AML-193 (cell line): ENCODE measurements at places on chromosomes 4 and X.

DNA sequence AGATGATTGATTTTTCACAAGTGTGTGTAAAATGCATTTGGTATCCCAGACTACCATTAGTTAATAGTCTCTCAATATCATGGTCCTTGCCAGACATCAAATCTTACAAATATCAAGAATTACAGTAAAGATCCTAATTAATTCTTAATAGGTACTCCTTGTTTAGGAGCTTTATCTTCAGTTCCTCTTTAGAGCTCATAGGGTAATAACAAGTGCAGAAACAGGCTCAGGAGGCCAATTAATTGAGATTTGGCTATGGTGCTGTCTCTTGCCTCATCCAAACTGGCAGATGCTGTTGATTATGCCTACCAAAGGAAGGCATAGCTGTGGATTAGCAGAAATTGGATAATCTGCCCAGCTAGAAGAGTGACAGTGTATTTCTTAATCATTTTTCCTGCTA is 6.9 kb downstream of the MTMR1 start:
- DNase-seq, result no peak

- no peak for DNase-seq
Measured at GRCh38 chr4:144968606-144969005, 129.4 kb downstream of the ANAPC10 start.

DNA sequence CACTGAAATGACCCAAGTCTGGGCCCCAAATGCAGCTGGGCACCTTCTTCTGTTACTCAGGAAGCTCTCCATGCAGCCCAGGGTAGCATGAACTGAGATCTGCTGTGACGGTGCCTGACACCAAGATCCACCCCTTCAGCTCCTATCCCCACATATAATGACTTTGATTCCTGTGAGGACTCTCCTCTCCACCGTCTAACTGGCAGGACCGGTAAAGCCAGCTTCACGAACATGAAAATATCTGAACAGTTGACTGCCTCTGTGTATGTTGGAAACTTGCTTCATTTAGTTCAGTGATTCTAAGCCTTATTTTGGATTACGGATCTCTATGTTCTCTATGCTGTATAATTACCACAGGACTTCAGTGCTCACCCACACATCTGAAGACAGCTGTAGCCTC is 115.5 kb upstream of the TMEM150C start:
- DNase-seq, result no peak

GRCh38 chrX:149699761-149700160 is 12.1 kb upstream of the MAGEA11 start:
- DNase-seq, result no peak

GRCh38 chrX:41518127-41518840 is 71.1 kb downstream of the NYX start:
- DNase-seq, result no peak

- DNase-seq, result no peak
Measured at GRCh38 chr4:165972747-165973146, 99.7 kb downstream of the TLL1 start.

GRCh38 chr4:2322227-2322626 is 60.3 kb upstream of the MXD4 start:
- DNase-seq, result no peak

- DNase-seq, result no peak
Measured at GRCh38 chr4:32488690-32489089, 1768.5 kb downstream of the PCDH7 start.

DNA sequence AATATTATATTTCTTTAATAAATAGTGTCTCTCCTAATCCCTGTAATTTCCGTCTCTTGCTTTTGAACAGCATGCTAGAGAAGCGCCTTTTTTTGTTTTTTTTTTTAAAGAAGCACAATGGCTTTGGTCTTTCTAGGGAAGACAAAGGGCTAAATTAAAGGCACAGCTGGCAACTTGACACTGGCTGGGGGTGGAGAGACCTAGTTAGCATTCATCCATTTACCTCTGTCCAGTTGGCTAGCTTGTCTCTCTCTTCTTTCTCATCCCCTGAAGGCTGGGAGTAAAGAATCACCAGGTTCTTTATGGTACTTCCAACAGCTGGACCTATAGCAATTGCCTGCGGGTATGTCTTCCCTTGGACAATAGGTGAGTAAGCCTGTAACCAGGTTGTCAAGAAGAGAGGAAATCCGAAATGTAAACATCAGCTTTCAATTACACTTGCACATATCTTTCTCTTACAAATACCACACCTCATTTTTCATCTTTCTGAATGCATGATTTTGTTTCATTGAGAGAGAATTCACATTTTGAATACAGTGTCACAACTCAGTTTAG is 178.4 kb upstream of the GPR101 start:
- DNase-seq, result no peak

GRCh38 chrX:46627711-46628419 is 54.3 kb downstream of the CHST7 start:
- DNase-seq, result no peak

- DNase-seq, result no peak
Measured at GRCh38 chr4:182261651-182262223, 18.5 kb downstream of the TENM3 start.

- peak; percentile 4 for DNase-seq
Measured at GRCh38 chrX:14697451-14697850, 168.1 kb downstream of the GLRA2 start.

- no peak for DNase-seq
Measured at GRCh38 chrX:50910685-50911176, at the start of gene BMP15. Gene BMP15 (plus strand): TSS chrX:50910735. CDS start chrX:50910784, 49 bp downstream.

DNA sequence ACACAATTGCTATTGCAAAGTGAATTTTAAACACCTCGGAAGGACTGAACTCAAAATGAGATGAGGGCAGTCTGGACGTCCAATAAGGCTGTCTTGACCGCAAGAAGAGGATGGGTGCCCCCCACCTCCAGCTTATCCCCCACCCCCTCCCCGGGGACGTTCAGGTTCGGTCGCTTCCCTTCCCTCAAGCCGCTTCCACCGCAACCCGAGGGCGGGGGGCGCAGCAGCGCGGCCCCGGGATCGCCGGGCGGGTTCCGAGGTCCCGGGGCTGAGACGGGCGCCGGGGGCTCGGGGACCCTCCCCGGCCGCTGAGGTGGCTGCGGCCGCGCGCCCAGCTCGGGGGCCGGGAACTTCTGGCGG is 480 bp downstream of the USP46 start:
- DNase-seq, result no peak

GRCh38 chrX:151701071-151701470 is 5.8 kb downstream of the PRRG3 start:
- DNase-seq, result no peak

- DNase-seq, result no peak
Measured at GRCh38 chr4:171718069-171718468, 95.1 kb upstream of the GALNTL6 start.

GRCh38 chrX:134020910-134021309 is 35.5 kb upstream of the GPC3 start:
- no peak for DNase-seq

DNA sequence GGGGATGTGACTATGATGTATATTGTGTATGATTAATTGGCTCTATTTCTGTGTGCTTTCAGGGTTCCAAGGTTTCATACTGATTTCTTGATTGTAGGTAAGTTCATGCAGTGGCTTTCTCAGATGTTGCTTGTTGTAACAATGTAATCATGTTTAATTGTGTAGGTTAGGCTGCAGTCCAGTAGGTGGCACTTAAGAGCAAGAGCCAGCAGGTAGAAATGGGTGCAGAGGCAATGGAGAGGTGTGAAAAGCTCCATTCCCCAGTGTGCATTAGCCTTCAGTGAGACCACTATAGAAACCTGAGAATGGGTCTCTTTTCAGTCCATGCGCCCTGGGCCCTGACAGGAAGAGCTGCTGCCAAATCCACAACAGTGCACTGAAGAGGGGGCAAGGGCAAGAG is 28.2 kb downstream of the DCAF12L2 start:
- DNase-seq, result peak; percentile 0

GRCh38 chr4:140363051-140363450 is 10.4 kb upstream of the SCOC start:
- DNase-seq, result no peak

- no peak for DNase-seq
Measured at GRCh38 chr4:44186850-44187246, 261.8 kb downstream of the KCTD8 start.

DNA sequence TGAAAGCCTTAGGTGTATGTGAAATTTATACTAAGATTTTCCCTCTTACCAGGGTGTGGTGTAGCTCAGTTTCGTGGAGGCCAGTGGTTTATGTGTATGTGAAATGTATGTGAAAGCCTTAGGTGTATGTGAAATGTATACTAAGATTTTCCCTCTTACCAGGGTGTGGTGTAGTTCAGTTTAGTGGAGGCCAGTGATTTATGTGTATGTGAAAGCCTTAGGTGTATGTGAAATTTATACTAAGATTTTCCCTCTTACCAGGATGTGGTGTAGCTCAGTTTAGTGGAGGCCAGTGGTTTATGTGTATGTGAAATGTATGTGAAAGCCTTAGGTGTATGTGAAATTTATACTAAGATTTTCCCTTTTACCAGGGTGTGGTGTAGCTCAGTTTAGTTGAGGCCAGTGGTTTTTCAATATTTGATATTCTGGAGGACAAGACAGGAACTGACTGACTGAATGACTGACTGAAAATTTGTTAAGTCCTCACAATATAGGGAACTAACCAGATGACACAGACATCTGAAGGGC is 143.7 kb downstream of the NEXMIF start:
- no peak for DNase-seq

DNA sequence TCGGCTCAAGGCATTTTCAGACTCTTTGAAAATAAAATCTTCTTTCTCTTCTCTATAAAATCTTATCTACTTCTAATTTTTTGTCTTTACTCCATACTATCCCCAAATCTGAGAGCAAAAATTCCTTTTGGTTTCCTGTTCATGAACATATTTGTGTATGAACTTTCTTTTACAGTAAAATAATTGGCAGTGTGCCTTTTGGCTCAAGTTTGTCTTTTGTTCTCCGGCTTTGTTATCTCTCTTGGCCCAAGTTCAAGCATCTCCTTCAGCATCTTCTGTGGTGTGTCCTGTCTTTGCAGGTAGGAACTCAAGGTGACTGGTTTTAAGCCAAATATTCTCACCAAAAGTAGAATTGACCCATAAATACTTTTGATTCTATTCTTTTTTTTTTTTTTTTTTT is 276.6 kb upstream of the FAT1 start:
- no peak for DNase-seq

GRCh38 chrX:138765051-138765450 is 53.5 kb upstream of the FGF13 start:
- DNase-seq, result no peak

DNA sequence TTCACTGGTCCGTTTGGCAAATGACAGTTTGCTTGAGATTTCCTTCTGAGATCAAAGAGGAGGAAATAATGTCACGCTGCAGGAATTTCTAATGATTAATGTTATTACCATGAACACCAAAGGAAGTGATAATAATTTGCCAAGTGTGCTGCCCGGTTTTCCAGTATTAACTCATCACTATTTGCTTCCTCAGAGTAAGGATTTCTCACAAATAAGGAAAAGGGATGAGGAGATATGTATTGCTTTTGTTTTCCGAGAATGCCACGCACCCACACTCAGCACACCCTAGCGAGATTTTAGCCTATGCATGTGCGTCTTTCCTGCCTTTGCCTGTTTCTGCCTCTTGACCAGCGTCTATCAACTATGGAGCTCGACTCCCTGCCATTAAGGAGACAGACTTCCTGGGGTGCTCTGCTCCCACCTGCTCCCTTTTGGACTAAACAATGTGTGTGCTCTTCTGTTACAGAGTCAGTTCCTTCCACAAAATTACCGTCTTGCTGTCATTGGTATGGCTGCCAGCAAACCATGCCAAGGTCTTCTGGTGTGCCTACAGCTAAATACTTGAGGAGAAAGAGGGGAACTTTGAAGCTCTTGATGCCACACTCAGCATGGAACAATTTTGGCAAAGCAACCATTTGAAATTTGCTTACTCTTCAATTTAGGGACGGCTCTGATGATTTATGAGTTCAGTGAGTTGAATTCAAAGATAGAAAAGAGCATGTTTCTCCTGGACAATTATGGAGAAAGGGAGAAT is 393.1 kb upstream of the ZFP42 start:
- DNase-seq, result no peak

GRCh38 chr4:142883040-142883832 is 37.1 kb upstream of the INPP4B start:
- no peak for DNase-seq

GRCh38 chr4:184805462-184806228 is 20.1 kb downstream of the ACSL1 start:
- no peak for DNase-seq

DNA sequence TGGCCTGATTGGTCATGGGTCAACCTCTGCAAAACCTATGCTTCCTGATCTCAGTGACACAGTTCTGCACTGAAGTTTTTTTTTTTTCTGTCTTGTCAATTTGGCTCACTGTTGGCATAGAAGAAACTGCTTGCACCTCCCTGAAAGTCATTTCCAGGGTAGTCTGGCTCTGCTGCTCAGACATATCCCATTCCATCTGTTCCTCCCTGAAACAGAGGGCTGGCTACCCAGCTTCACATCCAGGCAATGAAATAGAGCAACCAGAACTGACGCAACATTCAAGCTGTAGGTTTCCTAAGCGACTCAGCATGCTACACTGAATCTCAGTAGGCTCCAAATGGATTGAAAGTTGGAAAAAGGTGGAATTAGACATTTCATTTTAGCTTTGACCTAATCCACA is 176.8 kb upstream of the MBNL3 start:
- no peak for DNase-seq

DNA sequence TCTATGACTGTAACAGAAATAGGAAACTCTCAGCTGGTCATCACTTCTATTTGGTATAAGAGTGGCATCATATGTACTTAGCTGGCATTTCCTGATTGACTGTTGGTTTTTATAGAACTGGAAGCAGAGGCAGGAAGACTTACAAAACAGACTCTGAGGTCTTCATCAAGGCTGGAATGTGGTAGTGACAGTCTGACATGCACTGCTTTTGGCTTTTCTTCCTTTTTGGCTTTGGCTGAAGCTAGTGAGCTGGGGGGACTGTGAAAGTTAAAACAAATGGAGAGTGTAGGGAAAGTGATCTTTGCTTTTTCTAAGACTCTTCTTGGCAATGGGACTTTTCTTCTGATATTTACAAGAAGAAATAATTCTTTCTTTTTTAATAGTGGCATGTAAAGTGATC is 121.1 kb upstream of the SLC4A4 start:
- DNase-seq, result no peak

DNA sequence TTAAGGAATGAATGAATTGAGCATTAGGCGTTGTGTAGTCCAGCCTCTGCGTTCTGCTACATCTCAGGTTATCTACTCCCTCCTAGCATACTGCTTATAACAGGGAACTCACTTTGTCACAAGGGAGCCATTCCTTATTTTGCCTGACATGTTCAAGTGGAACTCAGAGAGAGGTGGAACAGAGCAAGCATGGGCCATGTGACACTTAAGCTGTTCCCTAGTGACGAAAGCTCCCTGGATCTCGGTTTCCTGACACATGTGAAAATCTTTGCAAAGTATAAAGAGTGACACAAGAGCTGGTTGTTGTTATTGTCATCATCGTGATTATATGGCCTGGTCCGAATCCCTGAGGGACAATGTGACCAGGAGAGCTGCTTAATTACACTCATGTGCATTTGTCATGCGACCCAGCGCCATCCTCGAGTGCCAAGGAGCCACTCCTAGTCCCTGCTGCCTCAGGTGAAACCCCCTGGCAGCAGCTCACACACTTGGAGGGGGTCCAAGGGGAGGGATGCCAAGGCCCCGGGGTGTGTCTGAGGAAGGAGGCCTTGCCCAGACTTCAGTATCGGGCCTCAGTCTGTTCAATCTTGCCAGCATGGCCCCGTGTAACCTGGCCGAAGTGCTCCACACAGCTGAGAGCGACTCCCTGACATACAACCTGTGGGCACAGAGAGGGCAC is 98.5 kb upstream of the MAP3K15 start:
- DNase-seq, result no peak

GRCh38 chr4:52904421-52904820 is 42.3 kb downstream of the RASL11B start:
- no peak for DNase-seq
